Stimulated activated CD4-positive, alpha-beta T cell treated with anti-CD3 and anti-CD28 coated beads, Interleukin-1b, Interleukin-23, amount 100 ng/mL, for 4 hours (primary cell): ENCODE measurements at places on chromosomes 1 and 21.

GRCh38 chr1:10734962-10735544 lies 61.4 kb downstream of the CASZ1 start:
- DNase-seq, result no peak

DNA sequence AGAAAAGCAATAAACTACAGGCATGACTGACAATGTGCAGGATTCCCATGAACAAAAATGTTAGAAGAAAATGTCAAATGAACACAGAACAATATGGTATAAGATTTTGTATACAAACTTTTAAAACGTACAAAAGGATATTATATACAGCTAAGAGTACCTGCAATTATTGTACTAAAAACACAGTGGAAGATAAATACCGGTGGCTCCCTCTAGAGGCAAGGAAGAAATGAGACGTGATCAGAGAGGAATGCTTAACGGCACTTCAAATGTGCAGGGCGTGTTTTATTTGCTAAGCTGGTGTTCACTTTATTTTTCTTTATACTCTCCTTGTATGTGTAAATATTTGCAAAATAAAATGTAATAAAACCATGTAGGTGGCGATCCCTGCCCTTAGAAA lies 191.8 kb upstream of the SAMSN1 start:
- peak; percentile 51 for DNase-seq

- DNase-seq, result no peak
Measured at GRCh38 chr1:19405195-19405760, 80.1 kb downstream of the CAPZB start.

GRCh38 chr1:172723251-172723650 lies 64.3 kb downstream of the FASLG start:
- DNase-seq, result no peak

DNA sequence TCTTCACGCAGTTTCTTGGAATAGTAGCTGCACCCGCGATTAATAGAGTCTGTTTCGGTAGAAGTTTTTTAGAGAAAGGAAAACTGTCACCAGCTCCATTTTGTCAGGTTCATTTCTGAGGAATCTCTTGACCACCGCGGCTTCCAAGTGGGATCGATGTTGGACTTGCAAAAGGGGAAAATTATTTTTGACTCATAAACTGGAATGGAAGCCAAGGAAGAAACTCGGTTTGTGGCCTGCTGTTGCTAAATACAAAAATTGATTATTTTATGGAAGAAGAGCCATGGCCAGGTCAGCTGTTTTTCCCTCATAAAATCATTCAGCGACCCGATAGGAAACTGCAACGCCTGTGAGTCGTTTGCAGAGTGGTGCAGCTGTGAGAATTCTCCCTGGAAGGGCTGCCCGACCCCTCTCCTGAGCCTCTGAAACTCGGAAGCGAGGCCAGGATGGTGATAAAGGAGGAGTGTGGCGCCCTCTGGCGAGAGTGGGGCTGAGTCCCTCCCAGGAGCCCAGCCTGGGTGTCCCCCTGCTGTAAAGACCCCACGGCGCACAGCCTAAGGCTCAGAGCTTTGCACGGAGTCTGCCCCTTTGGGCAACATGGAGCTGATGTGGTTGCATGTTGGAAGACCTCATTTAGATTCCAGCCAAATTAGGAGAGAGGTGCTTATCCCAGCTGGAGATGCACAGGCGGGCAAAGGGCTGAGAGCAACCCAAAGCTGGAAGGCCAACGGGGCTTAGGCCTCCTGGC lies 83.6 kb upstream of the SLC25A33 start:
- peak; percentile 62 for DNase-seq

GRCh38 chr1:6991266-6991665 lies 206.0 kb downstream of the CAMTA1 start:
- no peak for DNase-seq

DNA sequence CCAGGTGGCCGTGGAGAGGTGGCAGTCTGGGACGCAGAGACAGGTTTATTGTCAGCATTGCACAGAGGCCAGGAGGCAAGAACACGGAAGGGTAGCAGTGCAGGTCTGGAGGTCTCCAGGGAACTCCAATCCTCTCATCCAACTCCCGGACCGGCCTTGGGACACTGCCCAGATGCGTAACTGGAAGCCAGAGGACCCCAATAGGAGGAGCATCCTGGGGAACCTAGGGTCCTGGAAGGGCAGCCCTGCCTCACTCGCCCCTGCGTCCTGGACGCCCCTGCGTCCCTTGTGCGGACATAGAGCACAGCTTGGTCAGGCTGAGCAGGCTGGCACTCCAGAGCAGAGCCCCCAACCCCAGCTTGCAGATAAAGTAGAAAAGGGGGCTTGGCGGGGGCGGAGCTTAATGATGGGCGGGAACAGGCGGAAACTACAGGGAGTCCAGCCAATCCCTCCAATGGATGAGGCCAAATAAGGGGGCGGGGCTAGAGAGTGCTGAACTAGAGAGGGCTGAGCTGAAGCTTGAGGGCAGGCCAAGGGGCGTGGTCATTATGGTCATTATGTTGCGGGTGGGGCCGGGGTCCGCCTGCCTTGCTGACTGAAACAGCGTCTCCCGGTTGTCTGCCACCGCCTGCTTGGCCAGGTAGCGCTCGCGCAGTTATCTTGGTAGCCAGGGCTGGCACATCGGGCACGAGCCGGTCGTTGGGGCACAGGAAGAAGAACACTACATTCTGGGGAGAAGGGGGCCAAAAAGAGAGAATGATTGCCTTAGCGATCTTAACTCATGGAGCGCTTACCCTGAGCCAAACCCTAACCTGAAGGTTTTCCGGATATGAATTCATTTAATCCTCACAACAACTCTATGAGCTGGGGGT lies 3.7 kb upstream of the ARHGEF19 start:
- peak; percentile 26 for DNase-seq

- no peak for DNase-seq
Measured at GRCh38 chr1:226309398-226310244, 657 bp upstream of the LIN9 start.

GRCh38 chr21:44757731-44758130 lies 43.9 kb downstream of the UBE2G2 start:
- DNase-seq, result no peak

DNA sequence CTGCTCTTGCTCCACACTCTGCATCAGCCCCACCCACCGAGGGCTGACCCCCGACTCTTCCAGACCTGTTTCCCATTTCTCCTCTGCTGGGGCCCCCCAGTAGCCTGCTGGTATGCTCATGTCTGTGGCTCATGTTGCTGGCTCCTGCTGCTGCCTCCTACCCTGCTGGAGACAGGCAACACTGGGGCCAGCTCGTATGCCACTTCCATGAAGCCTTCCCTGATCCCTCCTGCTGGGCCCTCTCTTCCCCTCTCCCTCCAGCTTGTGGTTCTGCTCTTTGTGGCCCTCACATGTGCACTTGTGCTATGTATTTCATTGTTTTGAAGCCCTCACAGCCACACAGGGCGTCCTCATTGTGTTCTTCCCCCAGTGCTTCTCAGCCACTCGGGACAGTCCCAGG lies 40.5 kb downstream of the CNN3 start:
- DNase-seq, result no peak

DNA sequence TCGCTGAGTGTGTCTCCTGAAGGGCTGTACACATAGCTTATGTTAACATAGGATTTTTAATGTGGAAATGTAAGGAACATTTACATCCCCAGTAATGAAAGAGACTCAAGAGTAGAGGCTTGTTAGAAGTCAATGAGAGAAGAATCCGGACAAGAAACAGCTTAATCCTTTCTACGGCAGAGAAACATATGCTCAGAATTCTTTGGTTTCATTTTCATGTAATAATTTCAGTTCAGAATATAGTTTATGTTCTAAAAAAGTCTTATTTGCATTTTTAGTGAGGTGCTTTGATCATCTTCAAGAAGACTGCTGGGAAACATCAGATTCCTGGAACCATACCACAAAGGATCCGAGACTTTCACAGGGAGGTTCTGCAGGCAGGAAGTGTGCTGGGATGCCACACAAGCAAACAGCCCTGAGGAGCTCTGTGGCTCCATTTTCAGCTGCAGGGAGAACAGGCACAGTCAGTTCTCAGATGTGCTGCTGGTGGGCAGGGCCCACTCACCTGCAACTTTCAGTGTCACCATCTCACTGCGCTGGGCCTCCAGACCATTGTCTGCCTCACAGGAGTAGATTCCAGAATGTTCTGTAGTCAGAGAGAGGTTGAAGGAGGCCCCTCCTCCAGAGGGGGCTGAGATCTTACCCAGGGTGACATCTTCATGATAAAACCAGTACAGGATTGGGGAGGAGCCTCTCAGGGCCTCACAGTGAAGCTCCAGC lies 28.4 kb downstream of the FCRL5 start:
- no peak for DNase-seq

- no peak for DNase-seq
Measured at GRCh38 chr1:32336963-32337675, 1.1 kb upstream of the MARCKSL1 start.

GRCh38 chr1:115924770-115925169 lies 51.5 kb upstream of the SLC22A15 start:
- no peak for DNase-seq

DNA sequence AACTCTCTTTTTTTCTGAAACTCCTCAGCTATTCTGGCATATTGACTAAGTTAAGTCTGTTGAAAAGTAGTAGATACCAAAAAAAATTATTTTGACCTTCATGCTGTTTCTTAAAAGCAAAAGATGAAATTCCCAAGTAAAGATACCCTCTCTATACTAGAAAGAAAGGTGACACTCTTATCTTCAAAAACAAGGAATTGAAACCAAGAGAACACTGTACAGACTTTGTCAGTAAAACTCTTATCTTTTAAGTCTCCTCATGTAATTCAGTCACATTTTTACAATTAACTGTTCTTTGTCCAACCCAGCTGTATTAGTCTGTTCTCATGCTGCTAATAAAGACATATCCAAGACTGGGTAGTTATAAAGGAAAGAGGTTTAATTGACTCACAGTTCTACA lies 496.2 kb downstream of the LTN1 start:
- no peak for DNase-seq

DNA sequence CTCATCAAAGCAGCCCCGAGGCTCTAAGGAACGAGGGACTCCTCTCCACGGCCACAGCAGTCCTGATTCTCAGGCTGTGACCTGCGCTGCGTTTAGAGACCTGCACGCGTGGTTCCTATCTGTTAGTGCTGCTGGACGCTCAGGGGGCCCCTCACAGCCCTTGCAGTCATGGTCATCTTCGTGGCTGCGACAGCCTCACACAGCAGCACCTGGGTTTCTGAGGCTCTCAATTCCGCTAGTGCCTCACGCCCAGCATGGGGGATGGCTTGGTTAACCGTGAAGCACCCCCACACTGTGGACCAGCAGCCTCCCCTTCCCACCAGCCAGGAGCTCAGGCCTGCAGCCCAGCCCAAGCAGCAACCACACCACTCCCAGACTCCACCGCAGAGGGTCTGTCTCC lies 7.8 kb downstream of the MORN1 start:
- no peak for DNase-seq

DNA sequence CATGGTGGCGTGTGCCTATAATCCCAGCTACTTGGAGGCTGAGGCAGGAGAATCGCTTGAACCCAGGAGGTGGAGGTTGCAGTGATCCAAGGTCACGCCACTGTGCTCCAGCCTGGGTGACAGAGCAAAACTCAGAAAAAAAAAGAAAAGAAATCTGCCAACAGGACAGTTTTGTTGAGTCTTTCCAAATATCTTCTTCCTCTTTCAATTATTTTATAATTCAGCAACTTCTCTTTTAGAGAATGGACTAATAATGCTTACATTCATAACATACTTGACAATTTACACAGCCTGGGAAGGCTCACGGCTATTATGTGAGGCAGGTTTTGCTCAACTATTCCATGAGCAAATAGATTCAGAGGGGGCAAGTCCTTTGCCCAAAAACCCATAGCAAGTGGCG lies 18.1 kb downstream of the CNR2 start:
- no peak for DNase-seq

- no peak for DNase-seq
Measured at GRCh38 chr1:175390081-175390481, 197.5 kb upstream of the KIAA0040 start.

- DNase-seq, result no peak
Measured at GRCh38 chr1:234879147-234880080, 249.2 kb downstream of the TOMM20 start.

GRCh38 chr1:42940851-42941639 lies 17.6 kb downstream of the SLC2A1 start:
- DNase-seq, result no peak

GRCh38 chr1:226661271-226661670 lies 77.8 kb downstream of the ITPKB start:
- no peak for DNase-seq

DNA sequence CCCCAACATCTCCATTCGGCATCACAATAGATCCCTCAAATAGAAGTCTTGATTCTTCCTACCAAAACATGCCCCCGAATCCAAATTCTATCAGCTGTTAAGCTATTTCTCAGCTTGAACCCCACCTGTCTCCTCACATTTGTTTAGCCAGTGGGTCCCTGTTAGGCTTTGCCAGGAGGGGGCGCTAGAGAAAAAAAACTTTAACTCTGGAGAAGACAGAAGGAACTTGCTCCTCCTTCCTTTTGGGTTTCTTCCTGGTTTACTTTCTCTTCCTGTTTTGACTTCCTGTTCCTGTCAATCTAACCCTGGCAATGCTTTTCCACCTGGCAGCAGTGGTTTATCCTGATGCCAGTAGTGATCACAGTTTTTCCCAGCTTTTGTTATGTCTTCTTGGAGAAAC lies 95.6 kb upstream of the KCNK1 start:
- DNase-seq, result no peak

GRCh38 chr1:162753001-162753658 lies 37.4 kb upstream of the HSD17B7 start:
- DNase-seq, result no peak

DNA sequence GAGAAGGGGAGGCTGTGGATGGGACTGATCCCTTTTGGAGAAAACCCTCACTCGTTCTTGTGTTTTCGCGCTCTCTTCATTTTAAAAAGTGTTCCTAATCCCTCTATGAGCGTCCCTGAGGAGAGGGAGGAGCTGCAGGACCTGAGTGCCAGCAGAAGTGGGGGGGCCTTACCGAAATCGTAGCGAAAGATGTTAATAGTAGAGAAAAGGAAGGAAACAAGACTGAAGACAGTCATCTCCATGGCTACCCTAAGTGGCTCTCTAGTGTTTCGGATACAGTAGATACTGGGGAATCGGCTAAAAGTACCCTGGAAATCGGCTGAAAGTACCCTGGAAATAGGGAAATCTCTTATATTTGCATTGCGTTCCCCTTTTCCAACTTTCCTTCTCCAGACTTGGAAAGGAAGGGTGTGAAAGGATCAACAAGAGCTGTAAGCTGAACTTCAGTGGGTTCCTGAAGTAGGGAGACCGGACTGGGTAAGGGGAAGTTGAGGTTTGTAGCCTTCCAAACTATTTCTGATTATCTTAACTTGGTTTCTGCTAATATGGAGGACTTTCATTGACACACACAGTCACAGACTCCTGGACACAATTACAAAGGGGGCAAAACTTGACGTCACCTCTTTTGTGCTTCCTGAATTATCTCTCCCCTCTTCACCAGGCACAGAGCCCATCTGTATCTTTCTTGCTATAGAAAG lies 486 bp upstream of the DSTYK start:
- no peak for DNase-seq

- no peak for DNase-seq
Measured at GRCh38 chr1:110255392-110255787, 45.3 kb downstream of the KCNC4 start.

GRCh38 chr21:32190493-32191144 lies 88.2 kb downstream of the MIS18A start:
- no peak for DNase-seq

GRCh38 chr1:186838380-186839040 lies 9.8 kb downstream of the PLA2G4A start:
- DNase-seq, result no peak
